ENCODE measurements at places on chromosomes 4 and X.

GRCh38 chr4:94253036-94253435 lies 45.4 kb downstream of the SMARCAD1 start:
- DNase-seq: peak; percentile 7

- DNase-seq: no peak
Observed at GRCh38 chrX:28379103-28379502, 208.1 kb upstream of the IL1RAPL1 start.

- no peak for DNase-seq
Observed at GRCh38 chr4:187019896-187020295, 296.2 kb upstream of the FAT1 start.

GRCh38 chr4:153025406-153025805 lies 89.3 kb downstream of the FHDC1 start:
- DNase-seq: no peak

DNA sequence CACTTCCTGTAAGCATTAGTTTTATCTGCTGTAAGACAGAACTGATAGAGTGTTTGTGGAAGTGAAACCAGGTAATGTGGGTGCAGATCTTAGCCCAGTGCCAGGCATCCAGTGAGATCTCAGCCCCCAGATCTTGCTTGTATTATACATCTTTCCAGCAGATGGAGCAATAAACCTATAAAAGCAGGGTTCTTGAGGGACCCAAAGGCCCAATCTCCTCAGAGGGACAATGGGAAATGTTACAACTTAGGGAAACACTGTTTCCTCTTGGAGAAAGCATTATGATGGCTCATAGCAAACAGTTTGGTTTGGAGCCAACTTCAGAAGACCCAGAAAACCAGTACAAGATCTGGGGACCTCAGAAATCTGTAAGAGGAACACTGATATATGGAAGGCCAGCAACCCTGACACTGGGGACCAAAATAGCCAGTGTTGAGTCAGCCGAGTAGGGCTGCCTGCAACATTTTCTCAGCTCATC lies 206.3 kb downstream of the SLC7A11 start:
- peak; percentile 86 for DNase-seq

DNA sequence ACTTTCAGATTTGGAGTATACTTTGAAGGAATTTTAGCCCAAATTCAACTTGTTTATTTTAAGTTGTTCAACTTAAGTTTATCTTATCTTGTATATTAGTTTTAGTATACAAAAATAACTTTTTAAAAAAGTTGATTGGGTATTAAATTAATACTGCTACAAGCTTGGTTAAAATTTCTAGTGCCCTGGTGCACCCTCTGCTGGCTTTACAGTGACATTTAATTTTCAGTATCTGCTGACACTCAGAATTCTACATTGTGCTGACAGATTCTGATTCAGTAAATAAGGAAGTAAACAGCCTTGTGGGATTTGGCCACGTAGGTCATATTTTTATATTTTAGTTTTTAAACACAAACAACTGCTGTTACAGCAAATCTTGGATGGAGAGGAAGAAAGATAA lies 2.9 kb downstream of the EDA start:
- peak; percentile 55 for DNase-seq

- DNase-seq: no peak
Observed at GRCh38 chr4:100836929-100837328, 319.1 kb upstream of the EMCN start.

GRCh38 chrX:149476513-149476912 lies 28.6 kb downstream of the IDS start:
- DNase-seq: no peak

DNA sequence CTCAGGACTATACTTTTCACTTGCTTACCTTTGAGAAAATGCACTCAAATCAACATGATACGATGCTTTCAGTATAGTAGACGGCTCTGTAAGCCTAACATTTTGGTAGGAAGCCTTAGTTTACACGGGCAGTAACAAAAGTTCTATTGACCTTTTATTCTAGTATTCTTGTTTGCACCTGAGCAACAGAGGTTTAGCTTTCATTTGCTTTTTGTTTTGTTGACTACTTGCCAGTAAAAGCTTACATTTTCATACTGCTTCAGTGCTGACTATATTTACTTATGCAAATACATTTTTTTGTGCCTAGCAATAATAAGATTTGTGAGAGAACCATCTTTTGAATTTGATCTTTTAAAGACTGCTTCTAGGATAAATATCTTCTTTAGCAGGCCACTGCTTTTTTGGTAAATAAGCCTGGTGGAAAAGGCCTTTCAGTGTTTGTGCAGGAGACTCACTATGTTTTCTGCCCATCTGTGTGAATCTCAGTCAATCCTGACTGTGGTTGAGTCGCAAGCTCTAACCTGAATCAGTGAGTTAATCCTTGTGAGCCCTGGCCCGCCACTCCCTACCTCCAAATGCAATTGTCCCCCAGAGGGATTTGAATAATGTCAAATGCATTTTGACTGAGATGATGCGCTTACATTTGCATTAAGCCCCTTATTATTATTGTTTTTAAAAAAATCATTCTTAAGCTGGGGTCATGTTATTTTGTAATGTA lies 21.9 kb downstream of the FHIP1A start:
- DNase-seq: no peak

- DNase-seq: peak; percentile 20
Observed at GRCh38 chr4:3461515-3462291, 1.4 kb upstream of the DOK7 start.

- DNase-seq: no peak
Observed at GRCh38 chr4:105128208-105128607, 18.5 kb upstream of the TET2 start.

DNA sequence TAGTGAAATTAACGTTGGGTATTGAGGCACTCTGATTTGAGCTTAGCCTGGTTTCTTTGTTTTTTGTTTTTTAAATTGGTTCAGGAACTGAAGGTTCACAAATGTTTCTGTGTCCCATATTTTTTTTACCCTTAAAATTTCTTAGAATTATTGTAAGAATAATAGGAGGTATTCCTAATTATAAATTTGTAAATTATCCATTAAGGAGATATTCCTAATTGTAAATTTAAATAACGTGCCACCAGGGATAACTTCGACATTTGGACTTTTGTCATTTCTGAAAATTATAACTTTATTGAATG lies 1.2 kb downstream of the WWC2 start:
- no peak for DNase-seq

DNA sequence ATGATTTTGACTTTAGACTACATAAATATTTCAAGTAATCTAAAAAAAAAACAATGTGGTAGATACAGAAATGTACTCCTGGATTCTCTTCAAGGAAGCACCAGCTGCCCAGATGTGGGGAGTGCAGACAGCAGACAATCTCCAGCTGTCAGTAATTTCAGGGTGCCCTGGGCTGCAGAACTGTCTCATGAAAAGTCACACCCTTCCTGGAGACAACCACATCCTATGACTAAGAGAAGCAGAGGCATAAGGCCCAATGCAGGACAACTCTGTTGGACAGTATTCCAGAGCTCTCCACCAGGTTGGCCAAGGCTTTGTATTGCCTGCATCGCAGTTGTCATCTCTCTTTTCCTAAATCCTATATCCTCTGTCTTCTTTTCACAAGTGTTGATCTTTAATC lies 34.4 kb upstream of the BLTP1 start:
- DNase-seq: peak; percentile 22

DNA sequence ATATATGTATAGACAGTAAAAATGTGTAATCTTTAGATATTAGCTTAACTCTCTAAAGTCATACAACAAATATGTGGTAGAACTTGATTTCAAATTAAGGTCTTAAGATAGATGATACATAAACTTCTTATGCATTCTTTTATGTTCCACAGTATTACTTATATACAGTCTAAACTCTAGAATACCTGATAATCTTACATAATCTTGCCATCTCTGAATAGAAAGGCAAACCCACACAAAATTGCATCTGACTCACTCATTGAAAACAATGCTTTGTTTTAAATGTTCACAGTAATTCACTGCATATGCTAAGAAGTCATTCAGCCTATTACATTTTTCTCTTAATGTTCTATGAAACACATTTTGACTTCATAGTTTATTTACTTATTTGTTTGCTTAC lies 10.1 kb downstream of the SULT1B1 start:
- DNase-seq: peak; percentile 61

GRCh38 chrX:50707405-50707804 lies 106.6 kb downstream of the SHROOM4 start:
- no peak for DNase-seq

- no peak for DNase-seq
Observed at GRCh38 chr4:90458576-90458975, 331.4 kb downstream of the CCSER1 start.

DNA sequence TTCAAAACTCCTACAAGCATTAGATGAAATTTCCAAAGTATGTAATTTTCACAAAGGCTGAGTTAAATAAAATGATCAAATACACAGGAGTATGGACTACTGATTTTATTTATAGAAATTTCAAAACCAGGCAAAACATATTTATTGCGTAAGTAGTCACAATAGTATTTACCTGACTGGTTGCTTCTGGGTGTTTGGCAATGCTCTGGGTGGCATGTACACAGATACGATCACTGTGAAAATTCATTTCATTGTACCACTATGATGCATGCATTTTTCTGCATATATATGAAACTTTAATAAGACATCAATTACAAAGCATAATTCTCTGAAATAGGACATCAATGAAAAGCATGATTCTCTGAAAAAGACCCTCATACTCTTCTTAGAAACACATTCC lies 384.2 kb downstream of the TLL1 start:
- DNase-seq: no peak

DNA sequence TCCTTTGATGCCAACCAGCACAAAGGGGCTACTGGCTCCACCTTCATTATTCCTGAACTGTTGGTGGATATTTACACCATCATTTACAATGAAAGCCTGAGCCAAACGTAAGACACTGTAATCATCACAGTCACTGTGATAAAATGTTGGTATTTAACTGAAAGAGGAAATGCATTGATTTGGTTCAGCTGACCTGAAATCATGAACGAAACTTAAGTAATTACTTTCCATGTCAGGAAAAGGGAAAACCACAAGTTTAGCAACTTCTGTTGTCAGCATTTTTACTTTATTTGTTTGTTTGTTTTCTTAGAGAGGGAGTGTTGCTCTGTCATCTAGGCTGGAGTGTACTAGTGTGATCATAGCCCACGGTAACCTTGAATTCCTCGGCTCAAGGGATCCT lies 247.8 kb upstream of the FAM47A start:
- peak; percentile 29 for DNase-seq

GRCh38 chr4:1654216-1654955 lies 29.7 kb downstream of the FAM53A start:
- peak; percentile 16 for DNase-seq

GRCh38 chr4:16264798-16265197 lies 38.5 kb upstream of the TAPT1 start:
- DNase-seq: peak; percentile 73

DNA sequence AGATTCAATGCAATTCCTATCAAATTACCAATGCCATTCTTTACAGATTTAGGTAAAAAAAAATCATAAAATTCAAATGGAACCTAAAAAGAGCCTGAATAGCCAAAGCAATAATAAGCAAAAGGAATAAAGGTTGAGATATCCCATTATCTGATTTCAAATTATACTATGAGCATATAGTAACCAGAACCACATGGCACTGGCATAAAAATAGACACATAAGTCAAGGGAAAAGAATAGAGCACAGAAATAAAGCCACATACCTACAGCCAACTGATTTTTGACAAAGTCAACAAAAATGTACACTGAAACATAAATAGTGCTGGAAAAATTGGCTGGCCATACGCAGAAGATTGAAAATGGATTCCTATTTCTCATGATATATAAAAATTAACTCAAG lies 853.7 kb downstream of the FAT4 start:
- no peak for DNase-seq

DNA sequence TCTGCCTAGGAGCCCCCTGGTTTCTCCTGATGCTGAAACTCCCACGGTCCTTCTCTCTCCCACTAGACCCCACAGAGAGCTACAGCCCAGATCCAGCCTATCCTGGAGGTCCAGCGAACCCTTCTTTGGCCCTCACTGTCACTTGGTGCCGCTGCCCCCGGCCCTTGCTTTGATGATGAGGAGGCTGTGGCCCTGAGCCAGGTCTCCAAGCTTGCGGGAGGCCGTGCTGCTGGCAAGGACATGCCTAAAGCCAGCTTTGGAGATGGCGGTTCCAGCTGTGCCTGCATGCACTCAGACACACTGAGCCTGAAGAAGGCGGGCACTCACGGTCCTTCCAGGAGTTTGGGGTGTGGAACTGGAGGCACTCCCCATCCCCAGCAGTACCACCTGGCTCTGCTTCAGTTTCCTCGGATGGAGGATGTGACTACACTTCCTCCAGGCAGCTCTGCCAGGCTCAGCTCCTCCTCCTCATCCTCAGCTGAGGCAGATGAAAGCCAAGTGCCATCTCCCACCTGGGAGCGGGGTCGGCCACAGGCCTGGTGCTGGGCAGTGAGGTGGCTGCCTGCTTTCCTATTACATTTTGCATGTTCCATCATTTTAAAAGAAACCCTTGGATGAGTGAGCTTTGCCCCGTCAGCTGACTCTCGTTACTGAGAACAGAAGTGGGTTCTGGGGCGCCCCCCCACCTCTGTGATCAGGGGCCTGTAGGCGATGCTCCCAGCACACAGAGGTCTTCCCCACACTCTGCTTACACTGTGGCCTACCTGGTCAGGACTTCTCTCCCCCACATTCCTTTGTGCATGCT lies 9.0 kb downstream of the TNIP2 start:
- no peak for DNase-seq

DNA sequence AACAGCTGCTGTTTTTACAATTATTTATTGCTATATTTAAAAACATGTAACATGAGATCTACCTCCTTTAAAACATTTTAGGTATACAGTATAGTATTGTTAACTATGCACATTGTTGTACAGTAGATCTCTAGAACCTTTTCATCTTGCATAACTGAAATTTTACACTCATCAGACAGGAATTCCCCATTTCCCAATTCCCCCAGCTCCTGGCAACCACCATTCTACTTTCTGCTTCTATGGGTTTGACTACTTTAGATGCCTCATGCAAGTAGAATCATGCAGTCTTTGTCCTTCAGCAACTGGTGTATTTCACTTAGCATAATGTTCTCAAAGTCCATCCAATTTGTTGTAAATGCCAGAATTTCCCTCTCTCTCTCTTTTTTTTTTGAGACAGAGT lies 9.7 kb upstream of the LSM6 start:
- DNase-seq: peak; percentile 79

- DNase-seq: no peak
Observed at GRCh38 chr4:39367166-39367565, 1.0 kb upstream of the RFC1 start.

DNA sequence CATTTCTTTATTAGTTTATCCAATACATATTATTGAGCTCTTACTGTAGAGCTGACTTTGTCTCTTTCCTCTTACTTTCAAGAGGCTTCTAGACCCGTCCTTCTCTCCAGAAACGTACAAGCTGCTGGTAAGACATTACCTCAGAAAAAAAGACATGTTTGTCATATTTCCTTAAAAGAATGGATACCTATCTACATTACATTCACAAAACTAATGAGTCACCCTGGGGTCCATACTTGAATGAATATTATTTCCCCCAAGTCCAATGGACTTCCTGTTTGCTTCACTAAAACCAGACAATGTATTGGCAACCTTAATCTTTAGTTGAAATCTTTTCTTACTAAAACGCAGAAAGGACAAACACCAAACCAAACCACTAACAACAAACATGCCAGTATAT lies 176.5 kb upstream of the CLNK start:
- peak; percentile 4 for DNase-seq

GRCh38 chrX:23575281-23575680 lies 92.0 kb upstream of the PRDX4 start:
- no peak for DNase-seq
